ENCODE measurements at places on chromosomes 1 and 21.

GRCh38 chr1:2455757-2456156, 20.3 kb upstream of the PLCH2 start:
- no peak for DNase-seq

- no peak for DNase-seq
Observed at GRCh38 chr1:246947255-246947654, 15.5 kb upstream of the AHCTF1 start.

GRCh38 chr1:87428883-87429282, 100.2 kb downstream of the LMO4 start:
- DNase-seq: no peak

- DNase-seq: no peak
Observed at GRCh38 chr1:30955448-30956015, 47.0 kb upstream of the SDC3 start.

GRCh38 chr1:205381305-205381704, 24.6 kb upstream of the KLHDC8A start:
- no peak for DNase-seq

DNA sequence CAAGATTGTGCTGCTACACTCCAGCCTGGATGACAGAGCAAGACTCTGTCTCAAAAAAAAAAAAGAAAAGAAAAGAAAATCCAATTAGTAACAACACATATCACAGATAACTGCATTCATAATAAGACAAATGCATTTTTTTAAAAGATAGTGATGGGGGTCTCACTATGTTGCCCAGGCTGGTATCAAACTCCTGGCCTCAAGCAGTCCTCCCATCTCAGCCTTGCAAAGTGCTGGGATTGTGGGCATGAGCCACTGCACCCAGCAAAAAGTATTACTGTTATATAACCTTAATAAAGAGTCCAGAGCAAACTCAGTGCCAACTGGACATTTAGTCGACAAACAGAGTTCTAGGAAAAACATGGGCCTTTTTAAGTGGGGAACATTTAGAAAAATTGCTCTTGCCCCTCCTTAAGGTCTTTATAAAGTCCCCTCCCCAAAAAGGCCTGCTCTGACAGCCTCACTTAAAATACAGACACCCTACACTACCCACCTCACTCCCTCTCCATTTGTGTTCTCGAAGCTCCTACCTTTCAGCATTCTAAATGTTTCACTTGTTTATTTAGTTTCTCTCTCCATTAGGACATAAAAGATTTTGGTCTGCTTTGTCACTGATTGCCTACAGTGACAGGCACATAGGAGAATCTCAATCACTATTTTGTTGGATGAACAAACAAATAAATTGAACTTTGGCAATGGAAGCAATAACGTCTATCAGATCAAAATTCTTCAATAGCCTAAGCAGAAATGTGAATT, 7.5 kb downstream of the ABCB10 start:
- no peak for DNase-seq

- no peak for DNase-seq
Observed at GRCh38 chr1:160325252-160325651, 17.8 kb downstream of the COPA start.

GRCh38 chr1:227999056-227999930, 7.5 kb upstream of the WNT3A start:
- peak; percentile 54 for DNase-seq

- DNase-seq: no peak
Observed at GRCh38 chr1:54809496-54810074, 8.5 kb upstream of the TTC22 start.

DNA sequence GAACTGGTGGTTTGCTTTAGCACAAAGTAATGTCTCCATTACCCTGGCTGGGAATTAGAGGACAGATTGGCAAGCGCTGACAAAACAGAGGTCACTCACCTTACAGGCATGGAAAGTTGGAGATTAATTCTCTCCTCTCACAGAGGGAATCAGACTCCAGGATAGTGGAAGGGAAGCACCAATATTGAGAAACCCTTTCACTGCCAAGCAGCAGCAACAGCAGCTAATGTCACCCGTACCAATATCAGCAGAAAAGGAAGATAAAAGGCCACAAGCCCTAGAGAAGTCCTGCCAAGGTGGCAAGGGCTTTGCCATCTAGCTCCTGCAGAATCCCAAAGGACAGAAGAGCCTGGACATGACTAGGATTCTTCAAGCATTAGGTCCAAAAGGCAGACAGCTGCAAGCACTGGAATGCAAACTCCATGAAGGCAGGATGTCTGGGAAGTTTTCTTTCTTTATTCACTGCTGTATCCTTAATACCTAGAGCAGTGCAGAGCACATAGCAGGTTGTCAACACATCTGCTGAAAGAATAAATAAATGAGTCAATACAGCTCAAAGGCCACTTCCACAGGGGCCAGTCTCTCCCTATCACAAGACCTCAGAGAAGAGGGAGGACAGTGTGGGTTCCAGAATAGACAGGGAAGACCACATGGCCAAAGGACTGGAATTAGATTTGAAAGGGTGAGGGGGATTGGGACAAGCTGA, 57.2 kb downstream of the ERI3 start:
- DNase-seq: no peak

DNA sequence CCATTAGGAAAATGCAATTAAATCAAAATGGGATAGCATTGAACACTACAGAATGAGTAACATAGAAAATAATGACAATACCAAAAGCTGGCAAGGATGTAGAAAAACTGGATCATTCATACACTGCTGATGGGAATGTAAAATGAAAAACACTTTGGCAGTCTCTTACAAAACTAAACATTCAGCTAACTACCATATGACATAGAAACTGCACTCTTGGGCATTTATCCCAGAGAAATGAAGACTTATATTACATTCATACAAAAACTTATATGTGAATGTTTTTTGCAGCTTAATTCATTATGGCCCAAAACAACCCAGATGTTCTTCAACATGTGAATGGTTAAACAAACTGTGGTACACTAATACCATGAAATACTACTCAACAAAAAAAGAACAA, 66.4 kb downstream of the ANKRD13C start:
- DNase-seq: no peak

DNA sequence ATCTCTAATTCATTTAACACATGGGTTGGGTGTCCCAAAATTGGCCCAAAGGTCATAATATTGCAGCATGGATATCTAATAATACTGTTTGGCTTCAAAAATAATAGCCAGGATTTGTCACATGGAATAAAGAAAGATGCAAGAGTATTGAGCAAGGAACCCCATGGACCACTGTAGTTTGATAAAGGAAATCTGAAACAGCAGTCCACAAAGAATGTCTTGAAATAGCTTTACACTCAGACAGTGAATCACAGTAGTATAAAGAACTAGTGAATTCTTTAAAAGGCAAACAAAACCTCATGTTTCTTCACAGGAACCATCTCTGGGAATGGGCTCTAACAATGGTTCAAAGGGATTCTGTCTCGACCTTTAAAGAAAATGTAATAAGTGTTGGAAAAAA, 576.1 kb upstream of the ZRANB2 start:
- DNase-seq: no peak

DNA sequence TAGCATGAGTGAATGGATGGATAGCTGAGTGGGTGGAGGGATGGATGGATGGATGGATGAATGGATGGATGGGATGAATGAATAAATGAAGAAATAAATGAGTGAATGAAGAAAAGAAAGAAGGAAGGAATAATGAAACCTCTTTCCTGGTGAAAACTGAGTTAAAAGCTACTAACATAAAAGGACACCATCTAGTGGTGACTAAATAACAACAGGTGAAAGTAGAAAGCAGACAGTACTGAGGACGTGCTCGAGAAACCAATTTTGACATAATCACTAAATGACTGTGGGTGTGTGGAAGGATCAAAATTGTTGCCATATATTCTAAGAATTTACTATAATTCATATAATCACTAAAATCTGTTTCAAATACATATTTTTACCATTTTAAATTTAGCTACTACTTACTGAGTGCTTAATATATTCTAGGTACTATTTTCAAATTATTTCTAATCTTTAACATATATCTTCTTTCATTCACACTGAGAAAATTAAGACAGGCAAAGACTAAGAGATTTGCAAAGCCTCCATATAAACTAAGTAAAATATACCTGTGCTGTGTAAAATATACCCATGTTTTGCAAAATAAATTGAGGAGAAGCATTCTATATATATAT, 522.9 kb downstream of the LRRIQ3 start:
- no peak for DNase-seq

DNA sequence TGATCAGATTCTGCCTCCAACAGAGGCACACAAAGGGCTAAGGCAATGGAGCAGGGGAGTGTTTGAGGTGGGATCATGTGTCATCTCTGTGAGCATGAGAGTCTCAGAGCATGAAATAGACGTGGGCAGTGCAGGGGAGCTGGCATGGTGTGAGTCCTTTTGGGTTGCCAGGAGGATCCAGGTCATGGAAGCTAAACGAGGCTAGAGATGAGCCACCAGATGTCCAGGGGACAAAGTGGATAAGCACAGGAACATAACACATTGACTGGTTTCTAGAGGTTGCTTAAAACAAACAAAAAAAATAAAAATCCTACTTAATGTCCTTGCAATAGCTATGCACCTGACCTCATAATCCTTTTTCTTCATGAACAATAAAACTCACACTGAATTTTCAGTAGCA, 254.8 kb upstream of the GREM2 start:
- no peak for DNase-seq

DNA sequence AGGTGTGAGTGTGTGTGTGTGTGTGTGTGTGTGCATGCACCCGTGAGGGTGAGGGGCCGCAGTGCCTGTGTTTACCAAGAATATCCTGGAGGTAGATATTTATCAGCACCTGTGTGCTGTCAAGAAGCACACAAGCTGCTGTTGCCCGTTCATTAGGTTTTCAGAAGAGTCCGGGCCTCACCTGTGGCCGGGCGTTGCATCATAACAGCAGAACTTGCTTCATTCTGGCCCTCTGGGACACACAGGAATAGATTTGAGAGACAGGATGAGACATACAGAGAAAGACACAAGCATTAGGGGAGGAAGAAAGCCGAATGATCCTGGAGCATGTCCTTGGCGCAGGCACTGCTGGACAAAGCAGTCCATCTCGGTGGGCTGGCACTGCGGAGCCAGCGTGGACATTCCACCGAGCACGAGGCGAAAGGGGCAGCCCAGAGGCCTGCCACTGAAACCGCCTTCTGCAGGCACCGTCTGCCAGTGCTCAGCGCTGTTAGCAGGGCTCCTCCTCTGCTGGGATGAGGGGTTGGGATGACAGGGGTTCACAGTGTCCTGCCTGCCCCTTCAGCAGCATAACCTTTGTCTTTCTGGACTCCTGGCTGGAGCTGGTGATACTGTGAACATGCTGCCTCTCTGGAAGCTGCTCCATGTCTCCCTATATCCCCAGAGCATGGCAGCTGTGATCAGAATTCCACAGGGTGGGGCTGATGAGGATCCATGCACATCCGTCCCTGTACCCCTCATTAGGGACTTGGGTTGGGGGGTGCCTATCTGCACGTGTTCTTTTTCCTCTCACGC, 81.1 kb downstream of the PEX14 start:
- no peak for DNase-seq

DNA sequence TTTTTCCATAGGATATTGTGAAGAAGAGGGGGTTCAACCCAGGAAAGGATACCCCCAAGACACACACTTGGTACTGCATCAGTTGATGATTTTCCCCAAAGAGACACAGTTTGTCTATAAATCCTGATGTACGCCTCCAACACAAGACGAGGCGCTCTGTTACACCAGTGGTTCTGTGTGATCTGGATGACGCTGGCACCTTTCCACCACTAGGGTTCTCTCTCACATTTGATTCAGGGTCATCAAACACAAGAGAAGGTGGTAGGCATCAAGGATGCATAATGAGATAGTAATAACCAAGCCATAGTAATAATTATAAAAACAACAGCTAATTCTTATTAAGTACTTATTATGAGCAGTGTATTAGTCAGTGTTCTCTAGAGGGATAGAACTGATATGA, 508.8 kb upstream of the ZP4 start:
- no peak for DNase-seq

- DNase-seq: no peak
Observed at GRCh38 chr1:231021540-231022031, 18.5 kb downstream of the FAM89A start.

DNA sequence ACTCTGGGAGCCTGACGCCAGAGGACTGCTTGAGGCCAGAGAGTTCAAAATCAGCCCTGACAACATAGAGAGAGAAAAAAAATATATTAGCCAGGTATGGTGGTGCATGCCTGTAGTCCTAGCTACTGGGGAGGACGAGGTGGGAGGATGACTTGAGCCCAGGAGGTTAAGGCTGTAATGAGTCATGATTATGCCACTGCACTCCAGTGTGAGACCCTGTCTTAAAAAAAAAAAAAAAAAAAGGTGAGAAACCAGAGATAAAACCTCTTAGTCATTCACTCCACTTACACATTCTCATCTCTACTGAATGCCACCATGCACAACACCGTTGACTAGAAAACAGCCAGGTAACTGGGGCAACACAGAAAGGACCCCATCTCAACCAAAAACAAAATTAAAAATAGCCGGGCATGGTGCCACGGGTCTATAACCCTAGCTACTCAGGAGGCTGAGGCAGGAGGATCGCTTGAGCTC, 178.1 kb downstream of the SLC45A1 start:
- DNase-seq: no peak

GRCh38 chr1:101002551-101002950, 23.0 kb downstream of the DPH5 start:
- DNase-seq: no peak

- no peak for DNase-seq
Observed at GRCh38 chr1:225890346-225891228, 1.6 kb upstream of the LEFTY1 start.

GRCh38 chr1:47187231-47187925, 2.5 kb downstream of the PDZK1IP1 start:
- no peak for DNase-seq

DNA sequence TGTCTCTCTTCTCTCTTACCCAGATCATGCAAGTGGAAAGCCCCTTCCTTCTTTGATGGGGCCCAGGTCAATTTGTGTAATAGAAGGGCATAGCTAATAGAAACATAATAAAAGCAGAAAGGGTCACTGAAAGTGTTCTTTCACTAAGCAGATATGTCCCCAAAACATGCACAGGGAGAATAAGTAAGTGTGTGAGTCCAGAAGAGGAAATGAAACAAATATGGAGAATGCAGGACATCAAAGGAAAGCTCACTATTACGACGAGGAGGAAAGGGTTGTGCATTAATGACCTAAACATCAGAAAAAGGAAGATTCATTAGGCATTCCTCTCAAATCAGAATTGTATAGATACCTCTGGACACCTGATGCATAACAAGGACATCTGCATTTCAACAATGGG, 81.4 kb upstream of the SMYD2 start:
- DNase-seq: no peak

DNA sequence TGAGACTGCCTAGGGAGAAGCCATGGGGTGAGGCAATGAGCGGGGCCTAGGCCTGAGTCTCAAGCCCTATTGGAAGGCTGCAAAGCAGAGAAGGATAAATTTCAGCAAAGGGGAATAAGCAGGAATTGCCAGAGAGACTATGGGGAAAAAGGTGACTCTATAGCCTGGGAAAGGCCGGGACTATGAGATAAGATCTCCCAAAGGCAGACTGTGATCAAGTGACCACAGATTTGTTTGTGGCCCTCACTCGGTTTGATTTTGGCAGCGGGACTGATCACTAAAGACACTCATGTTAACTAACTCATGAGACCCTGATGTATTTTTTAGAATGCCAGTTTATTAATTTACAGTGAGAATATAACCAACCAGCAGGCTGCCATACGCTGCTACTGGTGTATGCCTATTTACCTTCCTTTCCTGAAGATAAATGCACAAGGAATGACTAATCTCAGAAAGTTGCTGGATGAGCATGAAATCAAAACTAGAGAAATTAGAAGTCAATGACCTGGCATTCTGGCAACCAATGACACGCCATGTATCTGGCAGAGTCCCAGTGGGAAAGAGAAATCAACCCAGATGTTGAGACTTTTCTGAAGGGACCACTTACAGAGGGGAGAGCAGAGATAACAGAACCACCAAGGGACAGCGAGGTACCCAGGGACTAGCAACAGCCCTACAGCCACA, 4.3 kb downstream of the HSF2BP start:
- DNase-seq: no peak
